ENCODE measurements at places on chromosomes 7 and 10.
A peak's percentile ranks its signal among the peaks of the same experiment; 100 is the strongest.

- DNase-seq, result no peak
These were observed 182.6 kb upstream of the TMEM106B start for GRCh38 chr7:12028508-12028907.

DNA sequence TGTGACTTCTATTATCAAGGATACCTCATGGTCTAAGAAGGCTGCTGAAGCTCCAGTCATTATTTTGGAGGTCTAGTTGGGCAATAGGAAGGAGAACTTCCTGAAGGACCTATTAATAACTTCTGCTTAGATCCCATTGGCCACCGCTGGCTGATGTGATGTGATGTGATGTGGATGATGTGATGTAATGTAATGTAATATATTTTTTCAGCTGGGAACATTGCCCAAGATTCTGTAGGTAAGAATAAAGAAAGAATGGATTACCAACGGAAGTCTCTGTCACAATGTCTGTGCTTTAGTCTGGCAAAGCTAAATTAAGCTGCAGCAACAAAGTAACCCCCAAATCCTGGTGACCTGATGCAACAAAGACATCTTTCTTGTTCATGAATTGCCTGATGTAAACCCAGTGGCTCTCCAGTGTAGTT, 233.7 kb downstream of the PTEN start:
- no peak for DNase-seq

GRCh38 chr10:132350946-132351345, 19.0 kb downstream of the LRRC27 start:
- DNase-seq, result no peak

- DNase-seq, result no peak
These were observed 739.1 kb downstream of the MAGI2 start for GRCh38 chr7:78714356-78714755.

GRCh38 chr7:11524476-11525397, 307.3 kb downstream of the THSD7A start:
- peak; percentile 34 for DNase-seq

DNA sequence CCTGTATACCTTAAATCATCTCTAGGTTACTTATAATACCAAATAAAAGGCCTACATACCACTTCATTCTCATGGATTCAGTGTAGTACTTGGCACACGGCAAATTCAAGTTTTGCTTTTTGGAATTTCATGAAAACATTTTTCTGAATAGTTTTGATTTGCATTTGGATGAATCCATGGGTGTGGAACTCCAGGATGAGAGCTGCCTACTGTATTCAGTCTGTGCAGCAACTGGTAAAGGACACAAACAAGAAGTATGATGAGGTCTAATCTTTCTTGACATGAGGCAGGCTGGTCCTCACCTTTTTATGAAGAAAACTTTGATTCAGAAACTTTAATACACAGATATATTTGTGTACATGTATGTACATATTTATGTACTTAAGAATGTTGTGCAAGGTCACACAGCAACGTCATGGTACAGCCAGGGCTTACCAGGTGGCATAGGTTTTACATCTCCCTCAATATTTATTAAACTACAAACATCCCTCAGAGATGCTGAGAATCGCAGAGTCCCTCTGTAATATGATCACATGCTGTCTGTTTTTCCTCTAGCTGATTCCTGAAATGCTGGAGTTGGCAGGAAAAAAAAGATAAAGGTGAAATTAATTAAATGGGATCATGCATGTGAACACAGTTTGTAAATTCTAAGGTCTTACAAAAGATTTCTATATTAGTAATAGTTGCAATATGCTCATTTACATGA, 239.6 kb downstream of the PRKG1 start:
- no peak for DNase-seq

DNA sequence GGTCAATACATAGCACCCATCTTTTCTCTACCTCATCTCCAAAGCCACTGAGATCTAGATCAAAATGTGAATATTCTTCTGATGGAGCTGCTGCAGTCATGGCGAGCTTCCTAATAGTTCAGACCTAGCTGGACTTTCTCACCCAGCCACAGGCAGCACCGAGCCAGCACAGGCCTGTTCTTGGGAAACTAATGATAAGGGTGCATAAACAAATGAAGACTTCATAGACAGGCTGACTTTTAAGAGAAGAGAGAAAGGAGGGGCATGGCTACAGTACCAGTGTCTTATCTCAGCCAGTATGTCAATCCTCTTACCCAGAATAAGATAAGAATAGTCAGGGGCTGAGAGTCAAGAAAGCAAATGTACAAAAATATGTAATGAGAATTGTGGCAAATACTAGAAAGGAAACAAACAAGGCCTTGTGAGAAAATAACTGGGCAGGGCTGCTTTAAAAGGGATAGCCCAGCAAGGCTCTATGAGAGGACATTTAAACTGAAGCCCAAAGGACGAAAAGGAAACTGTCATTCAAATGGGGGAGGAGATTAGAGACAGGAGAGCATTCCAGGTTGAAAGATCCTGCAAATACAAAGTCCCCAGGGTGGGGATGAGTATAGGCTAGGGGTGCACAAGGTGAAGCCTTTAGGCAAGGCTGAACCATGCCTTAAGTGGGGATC, 21.8 kb upstream of the CDK14 start:
- DNase-seq, result no peak

- peak; percentile 3 for DNase-seq
These were observed 365.6 kb downstream of the ANKRD7 start for GRCh38 chr7:118590107-118590506.

- DNase-seq, result peak; percentile 91
These were observed 9.0 kb downstream of the MTURN start for GRCh38 chr7:30143748-30144251.

- DNase-seq, result no peak
These were observed 824.1 kb downstream of the CCSER2 start for GRCh38 chr10:85152496-85152895.

- no peak for DNase-seq
These were observed 24.9 kb downstream of the BEND7 start for GRCh38 chr10:13503745-13504463.

DNA sequence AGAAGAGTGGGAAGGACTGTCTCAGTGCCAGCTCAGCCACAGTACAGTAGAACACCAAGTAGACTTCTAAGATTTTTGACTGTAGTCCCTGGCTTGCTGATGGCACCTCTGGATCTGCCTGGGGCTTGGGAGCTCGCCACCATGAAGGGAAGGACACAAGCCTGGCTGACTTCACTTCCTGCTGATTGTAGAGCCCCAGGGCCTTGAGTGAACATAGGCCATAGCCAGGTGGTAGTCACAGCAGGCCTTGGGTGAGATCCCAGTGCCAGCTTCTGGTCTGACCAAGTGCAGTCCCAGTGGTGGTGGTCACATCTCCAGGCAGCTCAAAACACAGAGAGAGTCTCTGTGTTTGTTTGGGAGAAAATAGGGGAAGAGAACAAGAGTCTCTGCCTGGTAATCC, 57.6 kb upstream of the HBP1 start:
- DNase-seq, result no peak

DNA sequence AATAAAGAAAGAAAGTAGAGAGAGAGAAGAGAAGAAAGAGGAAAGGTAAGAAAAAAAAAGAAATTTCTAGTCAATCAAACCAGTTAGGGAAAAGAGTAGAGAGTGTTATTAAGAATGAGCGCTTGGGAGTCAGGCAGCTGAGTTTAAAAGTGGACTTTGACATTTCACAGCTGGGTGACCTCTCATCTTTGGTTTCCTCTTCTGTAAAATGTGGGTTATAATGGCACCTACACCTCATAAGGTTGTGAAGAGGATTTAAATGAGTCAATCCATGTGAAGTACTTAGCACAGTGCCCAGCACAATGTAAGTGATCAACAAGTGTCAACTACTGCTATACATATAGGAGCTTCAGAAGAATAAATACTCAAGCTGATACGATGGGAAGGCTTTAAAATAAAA, 12.2 kb downstream of the HOXA1 start:
- no peak for DNase-seq

GRCh38 chr7:149622444-149623210, 125.0 kb upstream of the ZNF746 start:
- DNase-seq, result no peak

DNA sequence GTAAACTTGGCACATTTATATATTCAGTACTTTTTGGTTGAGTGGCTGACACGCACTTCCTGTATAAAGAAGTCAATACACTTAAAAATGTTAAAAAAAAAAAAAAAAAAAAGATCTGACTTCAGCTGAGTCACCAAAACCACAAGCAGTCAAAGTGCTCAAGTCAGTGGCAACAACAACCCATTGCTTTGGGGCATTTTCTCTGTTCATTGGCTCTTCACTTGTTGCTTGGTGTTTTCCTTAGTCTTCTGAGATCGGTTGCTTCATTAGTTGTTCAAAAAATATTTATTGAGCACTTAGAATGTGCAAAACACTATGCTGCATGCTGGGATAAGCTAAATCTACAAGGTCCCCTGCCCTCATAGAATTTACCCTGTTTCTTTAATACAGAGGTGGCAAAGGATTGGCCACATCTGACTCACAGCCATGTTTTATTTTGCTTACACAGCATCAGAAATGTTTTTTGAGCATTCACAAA, 63.7 kb downstream of the ZNRF2 start:
- DNase-seq, result no peak

GRCh38 chr10:72258617-72259016, 15.1 kb upstream of the DDIT4 start:
- DNase-seq, result no peak

GRCh38 chr7:68267486-68267885, 1270.9 kb downstream of the TYW1 start:
- no peak for DNase-seq

DNA sequence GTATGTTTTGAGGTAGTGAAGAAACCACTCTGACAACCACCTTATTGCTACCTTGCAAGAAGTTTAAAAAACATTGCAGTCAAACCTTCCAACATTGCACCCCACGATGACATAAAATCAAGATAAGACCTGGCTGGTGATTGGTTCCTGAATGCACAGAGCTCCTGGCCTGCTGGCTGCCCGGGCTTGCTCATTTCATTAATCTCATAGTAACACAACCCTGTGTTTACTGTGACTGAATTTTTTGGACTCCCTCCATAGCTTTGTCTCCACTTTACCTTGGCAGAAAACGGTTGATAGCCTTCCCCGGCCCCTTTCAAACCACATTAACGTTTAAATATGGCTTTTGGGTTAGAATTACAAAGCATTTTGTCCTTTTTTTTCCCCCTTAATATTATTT, 27.5 kb downstream of the VWA2 start:
- DNase-seq, result no peak

- no peak for DNase-seq
These were observed at the start of gene GPR15LG for GRCh38 chr10:84173501-84173929. TSS of gene GPR15LG (plus strand) at chr10:84173801. CDS start at chr10:84173852, 51 bp downstream.

- DNase-seq, result peak; percentile 6
These were observed 1066.5 kb downstream of the TYW1 start for GRCh38 chr7:68063171-68063570.

DNA sequence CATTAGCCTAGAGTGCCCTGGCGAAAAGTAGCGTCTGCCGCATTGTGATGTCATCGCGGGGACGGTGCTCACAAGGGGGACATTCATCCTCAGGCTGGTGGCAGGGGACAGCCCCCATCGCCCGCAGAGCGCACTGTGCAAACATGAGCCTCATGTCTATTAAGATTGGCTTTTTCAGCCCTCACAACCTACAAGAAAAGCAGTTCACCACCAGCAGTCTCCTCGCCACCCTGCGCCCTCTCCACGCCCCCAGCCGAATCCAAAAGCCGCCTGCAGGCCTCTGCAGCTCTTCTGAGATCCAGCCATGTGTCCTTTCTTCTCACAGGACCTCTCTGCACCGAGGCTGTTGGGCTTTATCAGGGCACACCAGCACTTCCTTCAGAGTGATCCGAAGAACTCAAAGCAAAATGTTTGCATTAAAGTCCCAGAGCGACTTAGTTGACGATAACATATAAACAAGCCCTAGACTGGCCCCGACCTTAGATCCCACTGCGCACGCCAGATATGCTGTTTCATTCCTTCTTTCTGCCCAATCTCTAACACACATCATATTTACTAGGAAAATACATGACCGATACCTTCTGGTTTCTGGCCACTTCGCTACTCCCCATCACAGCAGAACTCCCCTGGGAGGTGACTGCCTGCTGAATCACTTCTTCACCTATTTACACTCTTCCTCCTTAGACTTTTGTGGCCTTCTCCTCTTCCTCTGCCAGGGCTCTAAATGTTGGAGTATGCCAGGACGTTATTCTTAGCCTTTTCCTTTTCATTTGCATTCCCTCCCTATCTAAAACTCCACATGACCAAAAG, 206.0 kb upstream of the SH2B2 start:
- DNase-seq, result no peak

DNA sequence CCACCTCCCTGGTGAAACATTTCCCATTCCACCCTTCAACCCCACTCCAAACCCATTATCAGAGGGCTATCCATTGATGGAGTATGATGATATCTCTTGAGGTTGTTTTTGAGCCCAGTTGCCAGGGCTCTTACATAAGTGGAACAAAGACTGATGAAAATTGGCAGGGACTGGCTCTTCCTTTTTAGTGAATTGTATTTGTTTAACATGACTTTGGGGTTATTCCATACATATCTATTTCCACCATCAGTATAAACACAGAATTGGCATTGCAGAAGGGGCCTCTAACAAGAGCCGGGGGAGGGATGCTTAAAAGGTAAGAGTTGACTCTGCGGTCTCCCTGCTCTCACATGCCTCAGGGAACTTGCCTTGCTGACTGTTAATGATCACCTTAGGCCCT, 28.9 kb downstream of the FZD1 start:
- no peak for DNase-seq

DNA sequence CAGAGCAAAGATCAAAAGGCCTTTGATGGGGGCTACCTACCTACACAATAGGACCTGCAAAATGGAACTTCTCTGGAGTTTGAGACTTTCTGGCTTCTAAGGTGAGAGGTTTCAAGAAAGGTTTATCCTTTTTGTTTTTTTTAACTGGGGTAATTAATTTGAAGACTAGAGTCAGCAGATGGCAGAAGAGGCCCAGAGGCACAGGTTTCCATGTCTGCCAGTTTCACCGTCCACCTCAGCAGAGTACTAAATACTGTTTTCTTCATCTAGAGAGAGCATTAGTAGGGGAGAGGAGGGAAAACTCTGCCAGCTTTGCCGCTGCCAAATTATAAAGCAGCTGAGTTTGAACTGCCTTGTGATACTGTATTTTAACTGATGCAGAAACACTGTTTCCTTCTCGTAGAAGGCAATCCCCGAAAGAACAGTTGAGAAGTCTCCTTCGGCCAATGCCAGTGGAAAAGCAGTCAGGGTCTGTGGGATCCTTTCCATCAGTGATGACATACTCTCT, 138.7 kb downstream of the SLC25A13 start:
- DNase-seq, result no peak

GRCh38 chr10:88147000-88147798, 283.8 kb downstream of the PTEN start:
- no peak for DNase-seq
